ENCODE measurements at places on chromosomes 7 and 10.
A peak's percentile ranks its signal among the peaks of the same experiment; 100 is the strongest.

DNA sequence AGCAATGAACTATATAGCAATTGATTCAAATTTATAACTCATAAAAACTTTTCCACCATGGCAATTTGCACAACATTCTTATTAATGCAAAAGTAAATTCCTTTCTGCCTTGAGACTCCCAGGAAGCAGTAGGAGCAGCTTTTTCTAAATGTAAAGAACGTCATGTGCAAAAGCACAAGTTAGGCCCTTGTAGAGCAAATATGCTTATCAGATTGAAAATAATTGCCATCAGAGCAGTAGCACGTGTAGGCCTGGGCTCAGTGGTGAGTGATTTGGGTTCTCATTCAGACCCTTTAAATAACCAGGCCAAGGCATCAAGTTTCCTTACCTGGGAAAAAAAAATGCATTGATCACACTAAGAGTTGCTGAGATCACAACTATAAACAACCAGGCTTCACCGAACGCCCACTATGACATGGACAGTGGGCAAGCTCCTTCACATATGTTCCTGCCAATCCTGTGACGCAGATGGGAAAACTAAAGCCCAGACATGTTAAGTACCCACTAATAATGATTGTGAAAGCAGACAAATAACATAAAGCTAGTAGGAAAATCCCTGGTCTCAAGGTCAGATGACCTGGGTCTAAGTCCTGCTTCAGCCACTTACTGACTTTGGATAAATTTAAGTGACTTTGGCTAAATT, 22.1 kb upstream of the SAR1A start:
- no peak for DNase-seq

DNA sequence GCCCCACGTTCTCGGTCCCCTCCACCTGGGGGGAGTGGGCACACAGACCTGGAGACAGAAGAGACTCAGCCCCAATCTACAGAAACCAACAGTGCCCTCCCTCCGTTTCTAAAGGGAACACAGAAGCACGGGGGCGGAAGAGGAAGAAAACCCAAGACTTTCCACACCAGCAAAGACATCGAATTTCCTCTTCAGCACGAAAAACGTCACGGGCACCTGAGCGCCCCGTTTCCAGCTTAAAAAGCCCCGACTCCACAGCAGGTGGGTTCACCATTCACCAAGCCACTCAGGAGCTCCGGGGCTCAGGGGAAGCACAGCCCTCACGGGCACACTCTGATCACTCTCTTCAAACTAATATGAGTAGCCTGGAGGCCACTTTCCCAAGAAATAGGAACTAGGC, 19.6 kb downstream of the NUDT1 start:
- no peak for DNase-seq

- DNase-seq: no peak
Measured at GRCh38 chr10:71131096-71131495, 81.3 kb upstream of the UNC5B start.

- no peak for DNase-seq
Measured at GRCh38 chr7:82049891-82050533, 280.2 kb upstream of the HGF start.

- no peak for DNase-seq
Measured at GRCh38 chr7:22061775-22062174, 116.1 kb upstream of the CDCA7L start.

- DNase-seq: no peak
Measured at GRCh38 chr10:100009283-100009792, 409 bp downstream of the DNMBP start.

GRCh38 chr10:80163741-80164341, 31.3 kb downstream of the PLAC9 start:
- DNase-seq: no peak

DNA sequence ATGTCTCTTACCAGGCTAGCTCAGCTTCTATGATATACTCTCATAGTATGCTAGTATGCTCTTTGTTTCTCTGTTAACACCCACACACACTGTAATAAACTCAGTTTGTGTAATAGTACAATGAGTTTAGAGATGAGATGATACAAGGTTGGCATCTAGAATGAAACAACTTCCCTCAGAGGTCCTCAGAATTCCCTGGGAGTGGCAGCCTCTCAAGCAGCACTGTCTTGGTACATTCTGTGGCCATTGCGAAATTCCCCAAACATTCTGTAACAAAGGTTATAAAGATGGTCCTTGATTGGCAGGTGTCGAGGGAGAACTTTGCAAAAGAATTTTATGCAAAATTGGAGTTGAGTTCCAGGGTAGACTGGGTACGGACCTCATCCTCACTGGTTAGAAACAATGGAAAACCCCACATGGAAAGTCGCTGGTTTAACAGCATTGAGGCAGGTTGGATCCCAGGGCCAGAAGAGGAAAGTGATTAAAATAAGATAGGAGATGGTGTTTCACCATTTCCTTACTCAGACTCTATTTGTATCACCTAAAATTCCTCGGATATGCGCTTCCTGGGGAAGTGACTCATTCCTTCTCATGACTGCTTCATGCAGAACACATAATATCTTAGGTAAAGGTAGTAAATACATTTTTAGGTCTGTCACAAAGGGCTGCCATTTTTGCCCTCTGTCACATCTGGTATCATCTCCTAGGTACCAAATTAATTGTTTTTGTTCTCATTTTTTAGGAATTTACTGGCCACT, 657.8 kb downstream of the SORCS1 start:
- no peak for DNase-seq

- no peak for DNase-seq
Measured at GRCh38 chr10:111747751-111748150, 435.8 kb downstream of the GPAM start.

- no peak for DNase-seq
Measured at GRCh38 chr10:116886772-116887171, 37.5 kb downstream of the ENO4 start.

DNA sequence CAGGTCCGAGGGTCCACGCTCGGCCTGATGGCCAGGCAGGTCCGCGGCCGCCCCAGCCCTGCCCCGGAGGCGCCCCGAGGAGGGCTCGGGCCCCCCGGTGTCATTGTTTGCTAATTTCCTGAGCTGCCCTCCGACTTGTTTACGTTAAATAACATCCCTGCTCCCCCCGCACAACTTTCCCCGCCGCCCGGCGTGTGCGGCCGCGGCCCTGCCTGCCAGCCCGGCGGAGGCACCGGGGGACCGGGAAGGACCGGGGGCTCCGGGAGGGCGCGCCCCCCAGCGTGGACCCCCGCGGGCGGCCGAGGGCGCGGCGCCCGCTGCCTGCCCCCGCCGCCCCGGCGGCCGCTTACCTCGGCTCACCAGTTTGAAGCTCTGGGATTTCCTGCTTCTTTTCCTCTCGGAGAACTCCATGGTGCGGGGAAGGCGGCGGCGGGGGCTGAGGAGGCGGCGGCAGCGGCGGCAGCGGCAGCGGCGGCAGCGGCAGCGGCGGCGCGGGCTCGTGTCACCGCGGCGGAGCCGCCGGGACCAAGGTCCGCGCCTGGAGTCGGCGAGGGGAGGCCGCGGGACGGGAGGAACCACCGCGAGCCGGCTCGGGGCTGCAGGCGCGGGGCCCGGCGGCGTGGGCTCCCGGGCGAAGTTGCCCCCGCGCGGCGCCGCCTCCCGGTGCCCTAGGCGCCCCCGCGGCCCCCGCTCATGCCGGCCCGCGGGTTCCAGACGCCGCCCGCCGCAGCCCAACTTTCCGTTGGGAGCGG, 515 bp downstream of the BEND7 start:
- peak; percentile 50 for DNase-seq

- no peak for DNase-seq
Measured at GRCh38 chr7:76071316-76072242, 23.7 kb downstream of the MDH2 start.

DNA sequence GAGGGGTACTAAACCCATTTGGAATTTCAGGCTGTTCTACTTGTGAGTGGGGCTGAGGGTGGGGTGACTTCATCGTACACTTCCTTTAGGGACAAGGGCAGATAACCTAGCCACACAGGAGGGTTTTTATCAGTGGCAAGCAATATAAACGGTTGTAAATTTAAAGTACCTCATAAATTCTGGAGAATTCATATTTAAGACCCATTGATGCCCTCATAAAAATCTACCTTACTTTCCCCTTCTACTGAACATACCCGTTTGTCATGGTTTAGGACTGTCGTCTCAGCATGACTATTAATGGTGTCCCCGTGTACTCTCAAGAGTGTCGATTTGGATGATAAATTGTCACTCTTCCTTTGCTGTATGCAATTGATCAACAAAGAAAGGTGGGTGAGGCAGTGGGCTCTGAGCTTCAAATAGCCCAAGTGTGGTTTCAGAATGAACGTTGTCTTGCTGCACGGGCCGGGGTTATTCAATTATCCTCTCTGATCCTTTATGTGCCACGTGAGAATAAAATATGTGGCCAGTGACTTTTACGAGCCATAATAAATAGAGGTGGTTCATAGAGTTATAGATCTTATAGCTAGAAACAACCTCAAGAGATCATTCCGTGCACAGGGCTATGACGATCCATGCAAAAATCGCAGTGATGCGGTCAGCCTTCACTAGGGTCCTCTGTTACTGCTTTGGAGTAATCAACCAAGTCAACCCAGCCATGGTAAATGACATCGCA, 82.2 kb downstream of the FAM107B start:
- no peak for DNase-seq

GRCh38 chr10:84654671-84655070, 326.3 kb downstream of the CCSER2 start:
- DNase-seq: no peak

- DNase-seq: no peak
Measured at GRCh38 chr10:69685426-69685801, 55.4 kb downstream of the FAM241B start.

- DNase-seq: no peak
Measured at GRCh38 chr7:10082896-10083295, 890.8 kb upstream of the PHF14 start.

- DNase-seq: no peak
Measured at GRCh38 chr7:22730921-22731654, 4.1 kb downstream of the IL6 start.

DNA sequence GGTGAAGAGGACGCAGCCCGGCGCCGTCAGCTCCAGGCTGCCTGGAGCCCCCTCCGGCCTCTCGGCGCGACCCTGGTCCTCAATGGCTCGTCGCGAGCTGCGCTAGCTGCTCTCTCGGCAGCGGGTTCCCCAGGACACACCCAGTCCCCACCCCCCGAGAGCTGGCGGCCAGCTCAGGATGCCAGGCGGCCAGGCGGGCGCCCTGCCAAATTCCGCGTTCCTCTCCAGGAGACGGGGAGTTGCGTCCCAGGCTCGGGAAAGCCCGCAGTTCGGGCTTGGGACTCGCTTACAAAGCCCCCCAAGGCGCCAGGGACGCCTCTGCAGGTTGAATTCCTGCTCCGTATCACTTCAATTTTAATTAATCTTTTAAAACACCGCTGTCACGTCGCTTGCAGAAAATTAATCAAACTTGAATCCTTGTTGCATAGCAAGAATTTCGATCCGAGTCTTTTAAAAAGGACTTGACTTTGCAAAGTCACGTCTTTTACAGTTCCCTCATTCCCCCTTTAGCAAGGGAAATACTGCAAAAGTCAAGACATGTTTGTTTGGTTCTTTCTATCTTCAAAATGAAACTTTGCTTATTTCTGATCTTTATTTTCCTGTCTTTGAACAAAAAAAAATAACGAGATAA, 28.2 kb downstream of the SKIDA1 start:
- peak; percentile 95 for DNase-seq

- peak; percentile 76 for DNase-seq
Measured at GRCh38 chr7:101245147-101245668, 327 bp upstream of the FIS1 start.

DNA sequence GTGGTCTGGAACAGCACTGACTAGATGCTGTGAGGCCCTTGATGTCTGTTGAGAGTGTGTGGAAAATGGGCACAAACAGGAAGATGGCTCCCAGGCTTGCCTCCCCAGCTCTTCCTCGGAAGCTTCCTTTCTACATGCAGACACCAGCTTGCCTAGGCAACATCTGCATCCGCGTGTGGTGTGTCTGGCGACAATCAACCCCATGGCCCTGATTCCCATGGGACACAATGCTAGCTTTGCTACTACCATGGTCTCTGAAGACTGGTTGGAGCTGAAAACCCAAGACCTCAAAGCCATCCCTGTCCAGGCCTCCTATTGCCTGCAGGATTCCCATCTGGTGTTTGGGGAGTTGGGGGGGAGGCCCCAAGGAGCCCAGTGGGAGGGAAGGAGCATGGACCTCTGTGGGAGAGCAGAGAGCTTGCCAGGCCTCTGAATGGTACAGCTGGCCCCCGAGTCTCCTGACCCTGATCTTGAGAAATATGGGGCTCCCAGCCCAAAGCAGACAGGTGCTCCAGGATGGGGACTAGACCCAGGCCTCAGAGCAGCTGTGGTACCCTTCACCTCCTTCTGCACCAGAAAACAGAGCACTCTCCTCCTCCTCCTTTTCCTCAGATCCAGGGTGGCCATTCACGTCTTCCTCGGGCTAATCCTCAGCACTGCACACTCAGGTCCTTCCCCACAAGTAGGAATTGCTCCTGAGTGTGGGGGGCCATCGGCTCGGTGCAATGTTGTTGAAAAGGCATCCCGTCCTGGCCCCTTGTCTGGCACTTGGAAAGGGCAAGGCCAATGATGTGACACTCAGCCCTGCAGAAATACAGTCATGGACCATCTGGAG, 57.6 kb downstream of the ARHGAP22 start:
- no peak for DNase-seq

DNA sequence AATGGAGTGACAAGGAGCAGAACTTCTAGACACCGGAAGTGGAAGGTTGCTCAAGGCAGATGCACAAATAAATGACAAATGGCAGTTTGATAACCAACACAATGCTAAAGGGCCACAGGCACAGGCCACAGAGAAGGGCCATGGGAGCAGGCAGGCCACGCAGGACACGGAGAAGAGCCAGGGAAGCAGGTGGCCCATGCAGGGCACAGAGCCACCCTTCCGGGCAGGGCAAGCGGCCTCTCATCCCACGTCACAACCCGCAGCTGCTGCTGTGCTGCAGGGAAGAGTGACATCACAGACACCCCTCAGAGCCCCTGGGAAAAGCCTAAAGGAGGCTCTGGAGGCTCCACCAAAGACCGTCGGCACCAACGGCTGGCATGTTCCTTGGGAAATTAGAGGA, 328.5 kb downstream of the PTPRN2 start:
- DNase-seq: no peak

- DNase-seq: no peak
Measured at GRCh38 chr10:69721690-69722310, 79.9 kb upstream of the COL13A1 start.

GRCh38 chr7:32586291-32587221, 91.3 kb downstream of the AVL9 start:
- no peak for DNase-seq

GRCh38 chr7:23353172-23353571, 54.0 kb downstream of the MALSU1 start:
- no peak for DNase-seq

DNA sequence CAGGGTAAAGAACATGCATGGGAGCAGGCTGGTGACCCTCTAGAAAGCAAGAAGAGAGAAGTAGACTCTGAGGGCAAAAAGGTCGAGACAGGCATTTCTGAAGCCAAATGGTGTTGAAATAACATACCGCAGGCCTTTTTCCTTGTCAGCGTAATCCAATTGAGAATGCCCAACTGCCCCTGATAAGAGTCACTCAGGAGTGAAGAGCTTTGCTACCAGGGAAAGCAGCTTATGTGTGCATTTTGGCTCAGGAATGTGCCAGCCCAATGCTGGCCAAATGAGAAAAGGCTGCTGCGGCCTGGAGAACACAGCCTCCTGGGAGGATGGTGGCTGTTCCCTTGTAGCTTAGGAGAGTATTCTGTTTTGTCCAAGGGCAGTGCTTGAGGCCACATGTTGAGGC, 61.4 kb upstream of the NFKB2 start:
- DNase-seq: no peak
